ENCODE measurements at places on chromosomes 6 and 20.

DNA sequence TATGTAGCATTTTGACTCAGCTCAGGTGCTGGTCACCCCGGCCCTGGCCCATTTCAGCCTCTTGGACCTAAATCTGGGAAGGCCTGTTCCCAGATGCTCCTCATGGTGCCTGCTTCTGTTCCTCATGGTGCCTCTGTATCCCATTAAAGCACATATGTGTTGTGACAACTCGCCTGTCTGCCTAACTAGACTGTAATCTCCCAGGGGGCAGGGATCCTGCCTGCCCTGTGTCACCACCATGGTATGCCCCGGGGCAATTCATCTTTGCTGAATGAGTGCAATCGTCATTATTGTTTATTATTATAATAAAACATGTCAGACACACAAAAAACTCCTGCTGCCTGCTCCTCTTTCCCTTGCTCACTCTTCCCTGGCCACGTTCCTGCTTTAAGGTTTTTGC, 62.0 kb downstream of the ZFP64 start:
- no peak for DNase-seq

DNA sequence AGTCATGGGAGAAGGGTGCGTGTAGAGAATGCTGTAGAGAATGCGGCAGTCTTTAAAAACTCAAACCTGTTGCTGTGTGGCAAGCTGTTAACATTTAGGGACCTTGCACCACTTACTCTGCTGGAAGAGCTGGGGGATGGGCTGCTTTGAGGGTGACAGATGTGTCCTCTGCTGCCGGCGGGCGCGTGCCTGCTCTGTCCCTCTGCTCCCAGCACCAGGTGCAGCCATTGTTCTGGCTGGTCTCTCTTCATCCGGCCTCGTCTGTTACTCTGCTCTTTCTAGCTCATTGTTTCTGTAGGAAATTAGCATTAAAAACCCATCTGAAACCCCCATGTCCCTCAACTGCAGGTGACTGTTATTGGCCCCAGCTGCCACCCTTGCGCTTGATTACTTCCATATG, 78.5 kb downstream of the CBFA2T2 start:
- DNase-seq: peak; percentile 79

DNA sequence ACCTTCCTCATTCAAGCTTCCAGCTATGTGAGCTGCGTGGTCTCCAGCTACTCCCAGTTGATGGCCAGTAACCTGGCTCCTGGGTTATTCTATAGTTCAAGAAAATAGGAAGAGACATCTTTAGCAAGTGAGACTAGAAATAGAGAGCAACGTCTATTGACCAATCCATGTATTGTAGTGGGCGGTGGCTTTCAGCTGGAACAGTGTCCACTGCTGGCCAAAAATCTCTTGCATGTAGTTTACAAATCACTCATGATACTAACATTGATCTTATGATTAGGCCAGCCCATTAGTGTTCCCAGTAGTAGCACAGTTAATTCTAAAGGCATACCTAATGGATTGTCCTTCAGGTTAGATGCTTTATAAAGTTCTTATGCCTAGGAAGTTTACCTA, 58.9 kb upstream of the SCP2D1 start:
- DNase-seq: no peak

- DNase-seq: no peak
Observed at GRCh38 chr6:159110013-159110412, 59.2 kb upstream of the FNDC1 start.

DNA sequence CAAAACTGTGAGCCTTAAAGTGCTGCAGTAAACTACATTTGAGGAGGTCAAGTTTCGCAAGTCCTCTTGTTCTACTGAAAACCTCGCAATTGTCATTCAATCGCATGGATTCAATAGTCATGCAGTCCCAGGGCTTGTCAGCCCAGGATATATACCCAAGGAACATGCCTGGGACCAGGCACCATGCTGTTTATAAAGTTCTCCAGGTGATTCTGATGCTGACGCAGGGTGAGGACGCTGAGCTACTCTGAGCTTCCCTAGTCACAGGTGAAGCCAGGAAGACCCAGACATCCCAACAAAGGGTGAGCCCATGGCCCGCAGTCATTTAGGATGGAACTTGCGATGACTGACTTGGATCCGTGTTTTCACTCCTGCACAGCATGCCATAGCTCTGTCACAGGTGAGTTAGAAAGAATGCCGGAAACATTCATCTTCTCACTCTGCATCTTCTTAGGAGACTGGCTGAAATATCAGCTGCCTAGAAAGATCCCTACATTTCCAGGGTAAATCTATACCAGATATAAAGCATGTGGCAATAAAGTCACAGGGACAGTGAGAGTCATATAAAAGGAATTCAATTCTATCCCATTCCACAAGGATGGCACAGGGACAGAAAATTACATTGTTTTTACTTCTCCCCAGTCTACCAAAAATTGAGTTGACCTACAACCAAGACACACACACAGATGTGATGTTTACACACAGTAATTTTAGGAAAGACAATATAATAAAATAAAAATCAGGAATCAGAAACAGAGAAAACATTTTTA, 27.0 kb upstream of the SSTR4 start:
- no peak for DNase-seq

DNA sequence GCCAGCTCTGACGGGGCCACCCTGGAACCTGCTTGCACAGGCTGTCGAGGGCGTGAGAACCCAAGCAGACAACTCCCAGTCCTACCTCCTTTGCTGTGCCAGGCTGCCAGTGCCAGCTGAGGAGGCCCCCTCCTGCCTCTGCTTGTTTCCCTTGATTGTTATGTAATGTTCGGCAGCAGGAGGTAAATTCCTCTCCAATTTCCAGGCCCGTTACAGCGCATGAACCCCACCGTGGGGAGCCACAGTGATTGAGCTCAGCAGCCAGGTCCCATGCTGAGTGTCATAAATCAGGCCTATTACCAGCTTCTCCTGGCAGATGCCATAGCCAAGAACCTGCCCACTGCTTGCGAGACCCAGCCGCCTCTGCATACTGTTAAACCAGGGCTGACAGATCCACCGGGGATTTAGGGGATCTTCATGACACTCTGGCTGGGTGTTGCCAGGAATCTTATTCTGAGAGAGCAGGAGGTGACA, 320.5 kb downstream of the DHX35 start:
- peak; percentile 84 for DNase-seq

DNA sequence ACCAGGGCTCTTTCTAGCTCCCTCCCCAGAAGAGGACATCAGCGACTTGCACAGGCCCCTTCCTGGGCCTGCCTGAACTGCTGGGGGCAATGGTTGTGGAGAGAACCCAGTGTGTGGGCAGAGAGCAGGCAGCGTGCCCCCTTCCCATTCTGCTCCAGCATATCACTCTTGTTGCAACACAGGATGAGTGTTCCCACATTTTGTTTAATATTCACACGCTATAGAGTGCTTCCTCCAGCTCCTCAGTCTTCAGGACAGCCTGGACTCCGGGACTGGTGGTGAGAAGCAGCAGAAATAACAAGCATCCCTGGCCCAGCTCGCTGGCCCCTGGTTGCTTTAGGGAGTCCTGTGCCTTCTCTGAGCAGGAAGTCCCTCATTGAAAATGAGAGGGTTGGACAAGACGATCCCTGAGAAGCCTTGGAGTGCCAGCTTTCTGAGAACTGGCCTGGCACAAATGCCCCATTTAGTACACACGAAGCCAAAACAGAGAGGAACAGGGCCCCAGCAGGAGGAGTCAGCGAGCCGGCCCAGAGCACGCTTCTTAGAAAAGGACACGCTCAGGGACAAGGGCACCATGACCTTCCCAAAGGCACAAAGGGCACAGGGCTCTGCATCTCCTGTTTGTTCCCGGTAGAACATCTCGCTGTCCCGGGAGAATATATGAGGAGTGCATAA, 84.2 kb upstream of the FOXC1 start:
- no peak for DNase-seq

- DNase-seq: no peak
Observed at GRCh38 chr6:50843842-50844241, 25.2 kb downstream of the TFAP2B start.

DNA sequence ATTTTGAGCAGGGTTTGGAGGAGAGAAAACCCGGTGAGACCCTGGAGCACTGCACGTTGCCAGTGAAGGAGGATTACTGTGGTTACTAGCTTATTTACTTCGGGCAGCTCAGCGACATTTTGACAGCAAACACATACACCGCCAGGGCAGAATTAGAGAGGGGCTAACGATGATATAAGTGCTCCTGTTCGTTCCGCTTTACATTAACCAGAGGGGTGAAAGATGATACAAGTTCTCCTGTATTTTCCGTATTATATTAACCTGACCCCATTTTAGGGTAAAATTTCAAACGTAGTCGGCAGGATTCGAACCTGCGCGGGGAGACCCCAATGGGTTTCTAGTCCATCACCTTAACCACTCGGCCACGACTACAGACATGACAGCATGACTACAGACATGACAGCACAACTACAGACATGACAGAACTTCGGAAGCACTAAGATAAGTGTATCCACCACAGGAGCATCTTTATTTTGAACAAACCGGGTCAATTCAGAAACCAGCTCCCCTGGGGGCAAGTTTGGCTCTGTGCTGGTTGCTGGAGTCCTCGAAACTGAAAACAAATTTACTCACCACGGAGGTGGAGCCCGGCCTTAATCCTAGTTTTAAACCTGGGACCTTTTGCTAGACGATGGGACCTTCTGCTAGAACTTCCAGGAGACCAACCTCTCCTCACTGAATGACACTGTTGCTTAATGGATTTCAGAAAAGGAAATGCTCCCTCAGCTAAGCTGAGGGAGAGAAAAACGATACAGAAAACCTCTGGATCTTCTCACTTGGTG, 80.4 kb upstream of the ZNF184 start:
- peak; percentile 38 for DNase-seq

DNA sequence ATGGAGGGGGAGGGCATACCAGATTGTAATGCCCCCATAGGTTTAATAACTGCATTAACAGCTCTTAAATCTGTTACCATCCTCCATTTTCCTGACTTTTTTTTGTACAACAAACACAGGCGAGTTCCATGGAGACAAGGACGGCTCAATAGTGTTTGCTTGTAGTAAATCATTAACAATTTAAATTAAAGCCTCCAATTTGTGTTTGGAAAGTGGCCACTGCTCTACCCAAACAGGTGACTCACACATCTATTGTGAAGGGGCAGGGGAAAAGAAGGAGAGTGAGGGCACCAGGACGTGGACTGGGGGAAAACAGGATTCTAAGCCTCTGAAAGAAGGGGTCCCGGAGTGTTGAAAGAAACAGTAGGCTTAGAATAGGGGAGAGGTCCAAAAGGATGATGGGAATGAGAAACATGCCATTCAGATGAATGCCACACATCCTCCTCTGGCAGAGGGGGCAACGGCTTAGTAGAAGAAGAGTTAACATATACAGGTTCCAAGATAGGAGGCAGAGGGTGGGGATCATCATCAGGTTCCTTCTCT, 6.9 kb downstream of the GLYATL3 start:
- no peak for DNase-seq

DNA sequence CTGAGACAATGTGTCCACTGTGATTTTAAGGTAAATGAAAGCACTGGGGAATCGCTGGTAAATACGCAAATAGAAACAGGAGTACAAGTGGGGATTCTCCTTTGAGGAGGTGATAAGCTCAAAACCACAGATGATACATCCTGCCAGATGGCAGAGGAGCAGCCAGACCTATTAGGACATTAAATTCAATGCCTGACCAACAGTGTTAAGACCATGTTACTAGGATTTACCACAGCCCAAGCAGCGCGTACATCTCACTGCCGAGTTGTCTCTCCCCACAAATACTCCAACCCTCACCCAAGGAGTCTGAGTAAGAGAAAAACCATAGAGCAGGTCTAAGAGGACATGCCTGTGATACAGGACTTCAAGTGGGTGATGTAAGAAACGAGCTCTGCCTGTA, 68.9 kb upstream of the TULP1 start:
- no peak for DNase-seq

DNA sequence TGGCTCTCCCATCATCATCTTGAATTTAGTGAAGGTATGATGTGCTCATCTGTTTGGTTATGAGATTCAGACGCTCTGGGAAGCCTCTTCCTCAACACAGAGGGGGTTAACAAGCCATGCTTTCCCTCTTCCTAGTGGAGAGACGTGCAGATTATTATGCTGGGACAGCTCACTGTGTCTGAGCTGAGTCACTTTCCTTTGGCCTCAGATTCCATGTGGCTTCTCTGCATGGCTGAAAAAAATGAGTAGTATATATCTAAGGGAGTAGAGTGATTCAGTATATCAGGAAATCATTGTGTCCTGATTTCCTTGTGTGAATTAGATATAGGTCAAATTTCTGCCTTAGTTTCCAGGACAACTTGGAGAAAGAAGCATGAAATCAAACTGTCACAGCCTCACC, 52.6 kb downstream of the FIG4 start:
- no peak for DNase-seq

DNA sequence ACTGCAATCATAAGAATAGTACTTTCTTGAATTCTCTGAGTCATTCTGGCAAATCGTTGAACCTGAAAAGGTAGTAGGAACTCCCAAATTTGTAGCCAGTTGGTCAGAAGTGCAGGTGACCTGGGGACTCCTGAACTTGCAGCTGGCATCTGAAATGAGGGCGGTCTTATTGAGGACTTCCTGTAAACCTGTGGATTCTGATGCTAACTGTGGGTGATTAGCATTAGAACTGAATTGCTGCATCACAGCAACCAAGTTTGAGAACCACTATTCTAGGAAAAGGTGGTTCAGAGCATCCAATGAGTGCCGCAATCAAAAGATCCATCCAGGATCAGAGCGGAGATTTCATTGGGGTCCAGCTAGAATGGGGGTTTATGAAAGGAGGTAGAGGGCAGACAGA, 50.2 kb upstream of the UTRN start:
- no peak for DNase-seq

DNA sequence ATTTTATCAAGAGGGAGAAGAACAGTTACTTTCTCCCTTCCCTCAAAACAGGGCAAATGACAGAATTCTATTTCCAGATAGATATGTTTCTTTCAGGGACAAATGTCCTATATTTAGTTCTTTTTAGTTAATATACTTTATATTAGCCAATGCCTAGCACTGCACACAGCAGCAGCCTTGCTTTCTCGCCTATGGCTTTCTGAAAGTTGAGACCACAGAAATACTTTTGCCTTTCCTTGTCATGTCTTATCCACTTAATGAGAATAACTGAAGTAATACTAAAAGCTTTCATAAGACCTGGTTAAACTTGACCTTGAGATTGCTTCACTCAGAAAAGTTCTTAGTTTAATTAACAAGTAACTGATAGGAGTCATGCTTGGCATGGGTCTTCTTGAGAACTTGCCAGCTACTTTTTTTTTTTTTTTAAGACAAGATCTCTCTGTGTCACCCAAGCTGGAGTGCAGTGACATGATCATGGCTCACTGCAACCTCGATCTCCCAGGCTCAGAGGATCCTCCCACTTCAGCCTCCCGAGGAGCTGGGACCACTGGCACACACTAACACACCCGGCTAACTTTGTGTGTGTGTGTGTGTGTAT, 159.3 kb downstream of the CDKAL1 start:
- DNase-seq: no peak
